ENCODE measurements at places on chromosomes 1 and 21.

GRCh38 chr1:156942576-156942975, 22.1 kb downstream of the LRRC71 start:
- DNase-seq, result no peak

GRCh38 chr21:34857874-34858273, 189.1 kb downstream of the CLIC6 start:
- no peak for DNase-seq

- DNase-seq, result no peak
Observed at GRCh38 chr21:16124378-16125138, 394.8 kb downstream of the USP25 start.

GRCh38 chr1:160414881-160415280, 14.5 kb downstream of the VANGL2 start:
- no peak for DNase-seq

DNA sequence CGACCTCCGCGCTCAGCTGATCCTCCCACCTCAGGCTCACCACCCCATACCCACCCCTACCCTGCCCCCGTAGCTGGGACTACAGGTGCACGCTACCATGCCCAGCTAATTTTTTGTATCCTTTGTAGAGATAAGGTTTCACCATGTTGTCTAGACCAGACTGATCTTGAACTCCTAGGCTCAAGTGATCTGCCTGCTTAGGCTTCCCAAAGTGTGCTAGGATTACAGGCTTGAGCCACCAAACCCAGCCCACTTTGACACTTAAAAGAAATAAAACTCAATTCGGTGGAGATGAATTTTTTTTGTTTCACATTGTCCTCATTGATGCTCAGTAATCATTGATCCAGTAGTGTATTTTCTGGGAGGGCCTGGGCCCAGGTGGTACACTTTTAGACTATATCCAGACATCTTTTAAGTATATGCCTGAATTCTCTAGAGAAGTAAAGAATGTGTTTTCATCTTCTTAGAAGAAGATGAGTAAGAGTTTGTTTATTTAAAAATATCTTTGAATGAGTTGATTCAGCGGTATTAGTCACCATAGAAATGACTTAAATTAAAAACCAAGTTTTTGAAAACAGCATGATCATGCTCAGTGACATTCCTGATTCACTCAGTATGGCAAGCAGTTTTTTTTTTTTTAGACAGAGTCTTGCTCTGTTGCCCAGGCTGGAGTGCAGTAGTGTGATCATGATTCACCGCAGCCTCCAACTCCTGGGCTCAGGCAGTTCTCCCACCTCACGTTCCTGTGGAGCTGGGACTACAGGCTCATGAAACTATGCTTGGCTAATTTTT, 57.8 kb downstream of the EPB41 start:
- no peak for DNase-seq

DNA sequence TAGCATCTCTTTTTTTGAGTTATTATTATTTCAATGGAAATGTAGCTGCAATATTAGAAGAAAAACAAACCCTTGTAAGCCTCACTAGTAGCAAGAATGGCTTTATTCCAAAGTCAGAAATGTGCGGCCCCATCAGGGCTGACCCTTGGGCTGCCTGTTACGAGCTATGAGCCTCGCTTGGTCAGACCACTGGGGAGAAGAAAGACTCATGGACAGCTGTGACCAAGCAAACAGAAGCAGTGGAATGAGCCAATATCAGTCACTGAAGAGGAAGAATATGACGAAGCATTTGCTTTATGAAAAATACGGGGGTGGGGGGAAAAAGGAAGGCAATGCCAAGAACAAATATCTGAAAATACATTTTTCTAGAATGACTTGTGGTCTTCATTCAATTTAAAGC, 504.5 kb downstream of the LMO4 start:
- peak; percentile 29 for DNase-seq

- DNase-seq, result peak; percentile 91
Observed at GRCh38 chr1:225655509-225656258, 2.8 kb upstream of the ENAH start.

DNA sequence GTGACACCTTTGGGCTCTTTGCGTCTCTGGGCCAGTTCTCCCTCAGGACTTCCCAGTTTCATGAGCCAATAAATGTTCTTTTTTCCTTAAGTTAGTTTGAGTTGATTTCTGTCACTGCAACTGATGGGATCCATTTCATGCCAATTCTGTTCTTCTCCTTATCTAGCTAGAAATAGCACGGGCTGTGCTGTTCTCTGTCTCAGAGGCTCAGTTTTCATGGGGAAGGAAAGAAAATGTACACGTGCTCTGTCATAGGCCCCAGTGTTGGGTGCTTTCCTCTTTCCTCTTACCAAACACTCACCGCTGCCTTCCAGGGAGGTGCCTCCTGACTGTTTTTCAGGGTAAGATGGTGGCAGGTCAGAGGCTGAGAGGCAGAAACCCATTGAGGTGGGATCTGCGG, 43.2 kb upstream of the ACTL8 start:
- no peak for DNase-seq

DNA sequence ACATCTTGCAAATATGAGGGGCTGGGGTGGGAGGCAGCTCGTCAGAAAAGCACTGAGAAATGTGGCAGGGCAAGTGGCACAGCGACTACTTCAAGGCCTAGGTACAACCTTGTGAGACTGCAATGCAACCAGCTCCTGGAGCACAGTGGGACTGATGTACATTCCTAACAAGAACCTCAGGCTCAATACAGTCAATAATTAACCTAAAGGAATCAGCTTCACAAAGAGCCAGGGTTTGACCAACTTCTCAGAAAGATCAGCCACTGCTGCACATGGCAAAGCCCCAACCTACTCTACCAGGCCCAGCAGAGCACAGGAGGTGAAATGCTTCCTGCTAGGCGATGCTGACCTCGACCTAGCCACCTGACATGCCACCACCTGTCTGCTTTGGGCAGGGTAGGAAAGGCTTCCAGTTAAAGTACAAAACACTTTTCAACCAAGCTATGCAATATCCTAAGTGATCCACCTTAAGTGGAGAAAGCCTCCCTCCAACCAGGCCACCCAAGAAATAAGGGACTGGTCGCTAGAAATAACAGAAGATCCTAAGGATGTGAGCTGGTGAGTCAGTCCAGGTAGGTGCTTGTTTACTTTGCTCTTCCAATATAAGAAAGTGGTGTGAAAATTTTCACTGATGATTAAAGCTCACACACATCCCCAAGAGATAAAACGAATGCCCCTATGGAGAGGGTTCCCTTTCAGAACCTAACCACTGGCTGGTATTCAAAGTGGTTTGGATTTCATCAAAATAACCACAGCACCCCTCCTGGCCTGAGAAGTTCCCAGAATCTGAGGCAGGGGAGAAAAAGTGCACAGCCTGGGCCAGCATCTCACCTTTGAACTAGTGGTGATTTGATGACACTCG, 2.1 kb downstream of the RIPK4 start:
- no peak for DNase-seq

GRCh38 chr1:246067432-246068216, 439.5 kb downstream of the SMYD3 start:
- peak; percentile 5 for DNase-seq

DNA sequence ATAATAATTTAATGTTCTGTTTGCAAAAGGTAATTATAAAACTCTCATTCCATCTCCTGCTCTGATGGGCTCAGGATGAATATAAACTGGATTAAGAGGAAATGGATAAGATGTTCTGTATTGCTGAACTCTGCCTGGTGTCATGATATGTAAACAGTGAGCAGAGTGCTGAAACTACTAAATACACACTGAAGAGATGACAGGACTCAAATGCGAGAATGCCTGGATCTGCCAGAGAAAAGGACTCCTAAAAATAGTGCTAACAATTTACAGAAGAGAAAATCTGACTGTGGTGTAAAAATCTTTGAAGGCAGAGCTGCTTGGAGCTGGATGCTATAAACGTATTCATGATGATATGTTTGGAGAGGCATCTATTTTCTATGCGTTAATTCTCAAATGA, 303.2 kb downstream of the RWDD3 start:
- no peak for DNase-seq

GRCh38 chr1:221437171-221437570, 304.7 kb downstream of the DUSP10 start:
- no peak for DNase-seq

- DNase-seq, result no peak
Observed at GRCh38 chr1:184892116-184892515, 82.2 kb downstream of the NIBAN1 start.

DNA sequence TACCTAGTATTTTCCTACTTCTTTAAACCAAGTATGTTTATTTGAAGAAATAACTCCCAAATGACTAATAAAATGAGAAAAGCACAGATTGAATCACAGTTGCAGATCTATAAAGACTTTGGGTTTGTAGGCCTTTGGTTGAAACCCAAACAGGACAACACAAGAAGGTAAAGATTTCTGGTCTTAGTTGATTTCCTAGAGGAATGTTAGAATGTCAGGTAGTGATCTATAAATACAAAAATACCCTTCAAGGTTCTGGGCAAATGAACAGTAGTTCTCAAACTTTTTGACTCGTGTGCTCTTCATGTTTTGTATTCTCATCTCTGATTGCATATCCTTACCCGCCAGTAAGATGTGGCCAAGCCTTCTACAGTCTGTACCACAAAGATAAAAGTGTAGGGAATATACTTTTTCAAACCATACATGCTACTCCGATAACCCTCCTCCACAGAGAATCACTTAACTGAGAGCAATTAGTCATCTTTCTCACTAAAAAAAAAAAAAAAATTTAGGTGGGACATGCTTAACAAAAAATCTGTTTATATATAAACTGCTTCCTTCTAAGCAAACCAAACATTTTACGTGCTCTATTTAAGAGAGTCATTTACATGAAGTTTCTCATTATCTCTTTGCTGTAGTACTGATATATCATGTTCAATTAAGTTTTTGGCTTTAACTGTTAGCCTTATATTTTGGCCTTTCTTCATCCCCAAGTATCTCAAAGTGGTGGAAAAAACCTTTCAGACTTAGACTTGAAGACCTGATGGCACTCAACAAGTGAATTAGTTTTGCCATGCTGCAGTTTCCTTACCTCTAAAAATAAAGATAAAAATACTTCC, 36.0 kb downstream of the CNIH4 start:
- no peak for DNase-seq

- no peak for DNase-seq
Observed at GRCh38 chr1:76607717-76608116, 259.6 kb upstream of the ST6GALNAC5 start.

GRCh38 chr1:51519865-51520699, 1.0 kb upstream of the EPS15 start:
- no peak for DNase-seq

DNA sequence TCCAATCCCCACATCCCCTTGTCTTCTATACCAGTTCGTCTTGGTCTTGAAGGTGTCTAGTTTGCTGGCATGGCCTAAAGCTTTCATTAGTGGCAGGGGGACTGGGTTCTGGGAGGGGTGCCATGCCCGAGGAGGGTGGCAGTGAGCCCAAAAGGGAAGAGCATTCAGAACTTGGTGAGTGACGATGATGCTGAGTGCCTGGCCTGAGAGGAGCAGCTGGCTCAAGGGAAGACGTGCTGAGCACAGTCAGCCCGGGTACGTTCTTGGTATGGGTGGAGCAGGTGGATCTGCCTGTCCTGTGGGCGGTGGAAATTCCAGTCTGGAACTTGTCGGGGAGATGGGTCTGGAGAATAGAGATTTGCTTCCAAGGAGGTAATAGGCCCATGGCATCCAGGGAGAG, 4.6 kb downstream of the FDPS start:
- DNase-seq, result no peak

GRCh38 chr1:160032165-160032820, 503 bp upstream of the PIGM start:
- DNase-seq, result peak; percentile 7

GRCh38 chr1:117584181-117584580, 21.7 kb upstream of the TENT5C start:
- no peak for DNase-seq

Measured in muscle of arm (tissue), 14 donors.